Activated T-cell treated with anti-CD3 and anti-CD28 coated beads for 24 hours (primary cell): ENCODE measurements at places on chromosomes 1 and 21.

DNA sequence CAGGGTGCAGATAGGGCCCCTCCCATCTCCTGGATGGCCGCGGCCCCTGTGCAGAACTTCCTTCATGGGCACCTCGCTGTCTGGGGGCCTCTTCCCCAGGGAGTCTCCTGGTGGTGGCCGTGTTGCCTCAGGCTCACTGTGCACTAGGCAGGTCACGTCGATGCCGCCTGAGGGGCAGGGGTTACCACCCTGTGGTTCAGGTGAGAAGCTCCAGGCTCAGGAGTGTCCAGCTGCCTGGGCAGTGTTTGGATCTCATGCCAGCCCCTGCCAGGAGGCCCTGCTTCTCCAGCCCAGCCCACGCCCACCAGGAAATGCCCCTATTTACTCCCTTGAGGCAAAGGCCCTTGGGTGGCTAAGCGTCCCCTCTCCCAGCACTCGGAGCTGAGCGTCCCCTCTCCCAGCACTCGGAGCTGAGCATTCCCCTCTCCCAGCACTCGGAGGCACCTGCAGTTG, 2.1 kb downstream of the ITGB2 start:
- DNase-seq: no peak

GRCh38 chr1:44010935-44011471, 19.6 kb downstream of the CCDC24 start:
- DNase-seq: no peak

- DNase-seq: peak; percentile 49
Observed at GRCh38 chr1:227766015-227766634, 30.9 kb downstream of the SNAP47 start.

DNA sequence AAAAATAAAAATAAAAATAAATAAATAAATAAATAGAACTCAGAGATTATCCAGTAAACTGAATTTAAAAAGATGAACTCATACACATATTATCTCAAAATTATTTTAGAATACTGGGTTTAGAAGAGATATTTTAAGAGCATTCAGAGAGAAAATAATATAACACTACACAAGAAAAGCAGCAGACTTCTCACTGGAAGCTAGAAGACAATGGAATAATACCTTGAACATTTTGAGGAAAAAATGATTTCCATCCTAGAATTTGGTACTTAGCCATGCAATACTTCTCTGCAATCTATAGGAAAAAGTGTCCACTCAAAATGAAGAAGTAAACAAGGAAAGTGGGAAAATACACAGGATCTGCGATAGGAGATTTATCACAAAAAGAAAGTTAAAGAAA, 24.2 kb downstream of the TRMT1L start:
- DNase-seq: no peak
